NCI-H524 (cell line): ENCODE measurements at places on chromosomes 13 and 19.

GRCh38 chr19:39131255-39131755, 5.7 kb downstream of the PAK4 start:
- DNase-seq = peak; percentile 82

DNA sequence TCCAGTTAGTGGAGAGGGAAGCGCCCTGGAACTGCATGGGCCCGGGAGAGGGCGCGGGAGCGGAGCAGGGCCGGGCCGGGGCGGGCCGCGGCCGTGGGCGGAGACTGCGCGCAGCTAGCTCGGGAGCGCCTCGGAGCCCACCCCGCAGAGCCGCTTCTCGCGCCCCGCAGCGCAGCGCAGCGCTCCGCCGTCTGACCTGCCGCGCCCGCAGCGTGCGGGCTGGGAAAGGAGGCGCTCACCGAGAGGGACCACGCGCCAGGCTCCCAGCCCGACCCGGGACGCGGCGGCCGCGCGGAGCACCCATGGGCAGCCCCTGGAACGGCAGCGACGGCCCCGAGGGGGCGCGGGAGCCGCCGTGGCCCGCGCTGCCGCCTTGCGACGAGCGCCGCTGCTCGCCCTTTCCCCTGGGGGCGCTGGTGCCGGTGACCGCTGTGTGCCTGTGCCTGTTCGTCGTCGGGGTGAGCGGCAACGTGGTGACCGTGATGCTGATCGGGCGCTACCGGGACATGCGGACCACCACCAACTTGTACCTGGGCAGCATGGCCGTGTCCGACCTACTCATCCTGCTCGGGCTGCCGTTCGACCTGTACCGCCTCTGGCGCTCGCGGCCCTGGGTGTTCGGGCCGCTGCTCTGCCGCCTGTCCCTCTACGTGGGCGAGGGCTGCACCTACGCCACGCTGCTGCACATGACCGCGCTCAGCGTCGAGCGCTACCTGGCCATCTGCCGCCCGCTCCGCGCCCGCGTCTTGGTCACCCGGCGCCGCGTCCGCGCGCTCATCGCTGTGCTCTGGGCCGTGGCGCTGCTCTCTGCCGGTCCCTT, at the start of gene MLNR:
MLNR (plus strand) TSS at position 303 of the 820 bp plus-strand sequence; CDS start at position 303, 0 bp downstream.
- DNase-seq = peak; percentile 46

- no peak for DNase-seq
Measured at GRCh38 chr19:3572855-3573161, at the start of gene HMG20B. Gene HMG20B, plus strand, starts transcription at chr19:3572944. Its CDS starts 366 bp downstream, at chr19:3573310.

DNA sequence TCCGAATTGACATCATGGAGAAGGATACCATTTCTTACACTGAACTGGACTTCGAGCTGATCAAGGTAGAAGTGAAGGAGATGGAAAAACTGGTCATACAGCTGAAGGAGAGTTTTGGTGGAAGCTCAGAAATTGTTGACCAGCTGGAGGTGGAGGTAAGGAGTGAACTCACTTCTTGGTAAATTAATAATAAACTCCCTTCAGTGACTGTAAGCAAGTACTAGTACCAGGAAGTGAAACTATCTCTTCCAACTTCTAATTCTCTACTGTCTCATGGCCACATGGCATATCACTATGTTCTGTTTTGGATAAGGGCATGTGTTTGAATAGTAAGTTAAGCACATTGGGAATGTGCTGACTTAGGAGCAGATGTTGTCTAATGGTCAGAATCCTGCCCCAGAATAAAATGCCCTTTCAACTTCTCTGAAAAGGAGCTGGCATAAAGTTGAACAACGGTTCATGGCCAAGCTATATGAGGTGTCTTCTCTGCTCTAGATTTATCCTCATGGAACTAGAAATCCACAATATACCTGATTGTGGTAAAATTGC, 13.4 kb downstream of the OLFM4 start:
- DNase-seq = no peak

DNA sequence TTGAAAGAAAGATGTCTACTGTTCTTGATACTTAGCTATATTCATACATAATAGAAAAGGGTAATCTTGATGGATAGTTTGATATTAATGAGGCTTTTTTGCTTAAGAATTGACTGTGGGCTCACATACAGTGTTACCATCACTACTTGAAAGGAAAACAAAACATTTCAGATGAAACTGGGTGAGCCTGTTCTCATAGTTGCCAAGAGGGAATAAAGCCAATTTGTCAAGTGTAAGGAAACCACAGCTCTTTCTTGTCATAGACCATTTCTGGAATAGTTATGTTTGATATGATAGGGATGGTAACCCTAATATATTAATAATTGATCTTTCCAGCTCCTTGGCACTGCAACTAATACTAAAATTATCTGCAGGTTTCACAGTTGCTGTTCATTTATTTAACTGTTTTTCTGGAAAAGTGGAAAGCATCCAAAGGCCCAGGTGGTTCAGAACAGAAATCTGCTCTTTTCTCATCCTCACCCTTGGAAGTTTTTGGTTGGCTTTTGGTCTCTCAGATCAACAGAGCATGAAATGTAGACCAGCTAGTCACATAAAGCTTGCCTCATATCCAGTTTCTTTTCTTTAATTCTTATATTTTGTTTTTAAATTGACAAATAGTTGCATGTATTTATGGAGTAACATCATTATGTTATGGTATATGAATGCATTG, 43.2 kb downstream of the ARHGEF7 start:
- DNase-seq = no peak

- peak; percentile 82 for DNase-seq
Measured at GRCh38 chr13:50932091-50932490, 22.5 kb downstream of the RNASEH2B start.

DNA sequence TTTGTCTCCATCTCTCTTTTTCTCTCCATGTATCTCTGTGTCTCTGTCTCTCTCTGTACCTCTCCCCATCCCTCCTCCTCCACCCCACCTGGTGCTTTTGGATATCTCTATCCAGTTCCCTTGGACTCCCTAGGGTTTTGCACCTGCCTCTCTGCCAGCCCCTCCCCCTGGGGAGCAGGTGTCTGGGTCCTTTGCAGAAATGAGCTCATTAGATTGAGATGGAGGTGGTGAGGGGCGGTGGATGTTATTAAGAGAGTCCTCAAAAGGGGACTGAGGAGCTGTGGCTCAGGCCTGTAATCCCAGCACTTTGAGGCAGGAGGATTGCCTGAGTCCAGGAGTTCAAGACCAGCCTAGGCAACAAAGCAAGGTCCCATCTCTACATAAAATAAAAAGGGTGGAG, 2.1 kb downstream of the KCNN4 start:
- DNase-seq = peak; percentile 13

- DNase-seq = no peak
Measured at GRCh38 chr13:48216204-48216711, 16.7 kb upstream of the ITM2B start.

DNA sequence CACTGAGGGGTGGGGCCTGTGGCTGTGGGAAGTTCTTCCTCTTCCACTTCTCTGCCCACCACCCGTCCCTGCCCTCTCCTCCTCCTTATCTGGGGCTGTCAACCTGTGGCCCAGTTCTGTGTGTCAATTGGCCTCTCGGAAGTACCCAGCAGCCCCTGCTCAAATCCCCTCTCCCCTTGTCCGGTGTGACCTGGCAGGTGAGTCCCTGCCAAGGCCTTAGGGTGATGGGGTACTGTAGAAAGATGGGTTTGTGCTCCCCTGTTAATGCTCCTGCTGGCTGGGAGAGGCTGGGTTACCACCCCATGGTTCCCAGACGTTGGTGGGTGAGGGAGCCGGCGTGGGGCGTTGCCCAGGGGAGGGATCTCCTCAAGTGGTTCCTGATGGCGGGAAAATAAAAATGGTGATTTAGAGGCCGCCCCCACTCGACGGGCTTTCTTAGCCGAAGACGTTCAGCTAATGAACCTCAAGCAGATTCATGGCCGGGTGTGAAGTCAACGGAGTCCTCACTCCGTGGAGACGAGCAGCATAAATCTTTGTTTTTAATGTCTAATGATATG, 141.2 kb downstream of the URI1 start:
- DNase-seq = no peak

DNA sequence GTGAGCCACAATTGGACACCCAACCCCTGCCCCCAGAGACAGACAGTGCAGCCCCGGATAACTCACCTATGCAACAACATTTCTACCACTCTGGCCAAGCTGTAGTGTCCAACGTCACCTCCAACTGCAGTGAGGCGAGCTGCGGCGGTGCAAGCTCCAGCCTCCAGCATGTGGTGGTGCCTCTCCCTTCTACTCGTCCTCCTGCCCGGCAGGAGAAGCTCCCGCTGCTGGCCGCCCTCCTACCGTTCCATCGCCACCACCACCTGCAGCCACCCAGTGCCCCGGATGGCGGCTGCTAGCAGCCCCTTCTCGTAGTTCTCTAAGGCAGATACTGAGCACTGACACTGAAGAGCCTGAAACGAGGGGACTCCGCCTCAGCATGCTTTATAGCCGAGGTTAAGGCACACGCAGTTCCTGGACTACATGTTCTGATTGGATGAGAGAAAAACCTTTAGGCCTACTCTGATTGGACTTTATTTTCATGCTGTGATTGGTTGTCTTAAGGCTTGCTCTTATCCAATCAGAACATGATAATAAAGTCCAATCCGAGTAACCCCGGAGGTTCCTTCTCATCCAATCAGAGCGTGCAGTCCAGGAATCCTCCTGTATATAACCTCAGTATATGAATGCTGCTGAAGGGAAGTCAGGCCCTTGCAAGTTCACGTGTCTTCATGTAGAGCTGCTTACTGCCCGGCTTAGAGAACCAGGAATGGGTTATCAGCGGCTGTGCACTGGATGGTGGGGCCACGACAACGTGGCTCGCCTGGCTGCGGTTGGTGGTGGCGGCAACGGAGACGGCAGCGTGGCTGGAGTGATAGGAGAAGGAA, 63.5 kb downstream of the TUBA3C start:
- DNase-seq = no peak

DNA sequence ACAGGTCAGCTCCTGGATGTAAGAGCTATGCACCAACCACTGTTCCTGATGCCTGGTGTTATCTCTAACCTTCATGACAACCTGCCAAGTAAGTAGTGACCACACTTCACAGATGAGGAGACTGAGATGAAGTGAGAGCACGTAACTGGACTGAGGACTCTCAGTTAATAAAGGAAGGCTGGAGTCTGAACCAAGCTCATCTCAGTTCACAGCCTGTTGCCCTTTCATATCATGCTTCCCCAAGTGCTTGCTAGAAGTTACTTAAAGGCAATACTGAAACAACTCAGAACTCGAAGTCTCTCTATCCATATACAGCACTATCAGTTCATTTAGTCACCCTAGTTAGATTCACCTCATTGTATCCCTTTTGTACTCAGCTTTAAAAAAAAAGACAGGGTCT, 119.7 kb downstream of the ABCC4 start:
- DNase-seq = no peak

GRCh38 chr19:38233740-38234251, 9.8 kb upstream of the DPF1 start:
- peak; percentile 72 for DNase-seq

DNA sequence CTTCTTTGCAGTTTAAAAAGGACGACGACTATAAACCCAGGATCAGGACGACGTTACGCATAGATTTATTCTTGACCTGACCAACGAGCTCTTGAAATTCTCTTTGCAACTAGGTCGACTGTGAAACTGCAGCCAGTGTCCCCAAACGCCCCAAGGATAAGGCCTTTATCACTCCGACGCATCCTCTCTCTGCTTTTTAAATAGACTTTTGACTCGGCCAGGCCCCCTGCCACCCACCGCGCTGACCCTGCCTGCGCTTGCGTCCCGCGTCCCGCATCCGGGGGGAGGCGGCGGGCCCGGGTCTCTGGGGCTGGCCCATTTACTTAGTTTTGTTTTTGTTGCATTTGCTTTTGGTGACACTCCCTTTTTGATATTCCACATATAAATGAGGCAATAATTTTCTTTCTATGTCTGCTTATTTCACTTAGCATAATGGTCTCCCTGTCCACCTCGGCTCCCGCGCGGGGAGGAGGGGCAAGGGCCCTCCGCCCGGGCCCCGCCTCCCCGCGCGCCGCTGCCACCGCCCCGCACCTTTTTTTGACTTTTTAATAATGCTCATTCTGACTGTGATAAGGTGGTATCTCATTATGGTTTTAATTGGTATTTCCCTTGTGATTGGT, 17.4 kb downstream of the RB1 start:
- no peak for DNase-seq

DNA sequence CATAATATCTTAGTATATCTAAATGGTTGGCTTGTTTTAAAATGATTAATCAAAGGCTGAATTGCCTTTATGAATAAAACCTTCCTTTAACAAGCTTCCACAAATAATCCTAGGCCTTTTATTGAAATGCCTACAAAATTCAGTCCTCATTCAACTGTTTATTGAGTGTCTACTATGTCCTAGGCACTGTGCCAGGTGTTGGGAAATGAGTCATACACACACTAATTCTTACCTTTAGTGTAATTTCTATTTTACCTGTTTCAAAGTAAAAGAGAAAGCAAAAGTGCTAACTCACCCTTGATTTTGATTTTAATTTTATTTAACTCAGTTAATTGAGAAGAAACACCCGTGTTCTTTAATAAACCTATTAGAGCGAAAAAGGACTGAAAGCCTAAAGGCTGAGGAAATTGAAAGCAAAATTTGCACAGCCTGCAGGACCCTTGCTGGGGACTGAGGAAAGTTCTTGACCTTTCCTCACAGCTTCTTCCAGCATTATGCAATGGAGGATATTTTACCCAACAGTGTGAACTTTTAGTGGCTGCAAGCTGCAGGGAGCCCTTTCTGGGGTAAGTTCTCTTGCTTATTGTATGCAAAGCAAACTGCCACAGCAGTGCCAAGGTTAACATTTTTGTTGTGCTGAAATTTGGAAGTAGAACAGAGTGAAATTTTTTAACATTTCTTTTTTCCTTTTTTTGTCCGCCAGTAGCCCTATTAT, 83.1 kb downstream of the B3GLCT start:
- DNase-seq = no peak

- DNase-seq = no peak
Measured at GRCh38 chr13:86856991-86857390, 814.2 kb upstream of the SLITRK5 start.

DNA sequence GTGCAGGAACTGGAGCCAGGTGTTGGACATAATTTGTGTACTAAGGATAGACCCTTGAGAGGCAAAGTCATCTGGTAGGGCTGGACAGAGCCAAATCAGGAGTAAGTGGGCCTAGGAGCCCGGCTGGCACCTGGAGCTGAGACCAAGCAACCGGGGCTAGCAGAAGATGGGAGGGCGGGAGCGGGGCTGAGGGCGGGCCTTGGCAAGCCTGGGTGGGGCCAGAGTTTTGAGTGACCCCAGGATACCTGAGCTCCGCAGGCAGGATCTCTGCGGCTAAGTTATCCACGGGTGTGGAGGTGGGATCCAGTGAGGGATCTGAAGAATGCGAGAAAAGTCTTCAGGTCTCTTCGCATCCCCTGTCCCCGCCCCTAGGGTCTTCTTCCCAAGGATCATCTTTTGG, 8.2 kb downstream of the HOOK2 start:
- DNase-seq = no peak

GRCh38 chr13:110257408-110257807, 49.5 kb downstream of the COL4A1 start:
- DNase-seq = no peak
